Daoy (cell line): ENCODE measurements at places on chromosomes 3 and 15. TPM values are rescaled to one million over a fixed set of nuclear protein-coding genes. Genes with fewer than 3 reads are reported as not detected.

FBXO40 gene
- not detected in 2 replicates for total RNA-seq

COPG1 gene
- total RNA-seq: 215 and 218 TPM in 2 replicates

CHRFAM7A gene
- 8.4 and 17.5 TPM in 2 replicates for total RNA-seq

COL8A1 gene
- 4.7 and 5.2 TPM in 2 replicates for total RNA-seq

C2CD4B gene
- total RNA-seq: not detected in 2 replicates

- no peak for DNase-seq
These were observed 22.7 kb upstream of the IREB2 start for GRCh38 chr15:78415284-78415683.

DNA sequence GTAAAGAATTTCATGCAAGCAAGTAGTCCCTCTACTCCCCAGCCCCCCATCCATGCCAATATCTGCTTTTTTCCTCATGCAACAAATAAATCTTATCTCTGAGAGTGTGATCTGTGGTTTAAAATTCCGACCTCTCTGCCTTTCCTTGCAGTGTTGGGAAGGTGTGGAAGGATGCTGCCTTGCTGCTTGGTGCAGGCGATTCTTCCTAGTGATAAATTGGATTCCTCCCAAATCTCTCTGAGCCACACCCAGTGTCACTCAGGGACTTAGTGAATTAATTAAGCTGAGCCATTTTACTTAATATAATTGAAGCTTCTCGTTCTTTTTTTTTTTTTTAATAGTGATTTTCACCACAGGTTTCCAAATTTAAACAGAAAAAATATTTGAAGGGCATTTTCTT is 3.4 kb downstream of the GAP43 start:
- no peak for DNase-seq

- no peak for DNase-seq
These were observed 521.4 kb upstream of the TGFBR2 start for GRCh38 chr3:30084971-30085403.

DNA sequence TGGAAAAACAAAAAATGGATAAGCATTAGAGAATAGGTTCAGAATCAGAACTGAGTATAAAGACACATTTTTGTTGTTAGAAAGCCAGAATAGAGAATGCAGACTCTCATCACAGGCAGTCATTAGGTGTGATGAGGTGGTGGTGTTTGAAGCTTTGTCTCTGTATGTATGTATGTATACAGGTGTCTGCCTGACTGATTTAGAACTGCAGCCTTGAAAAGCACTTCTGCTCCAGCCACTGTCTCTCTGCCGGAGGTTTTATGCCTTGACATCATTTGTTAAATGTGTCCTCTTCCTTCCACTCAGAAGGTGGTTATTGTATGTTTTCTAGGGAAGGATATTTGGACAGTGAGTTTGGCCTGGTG is 80.7 kb upstream of the ZBED2 start:
- no peak for DNase-seq

- no peak for DNase-seq
These were observed 338.9 kb upstream of the GBE1 start for GRCh38 chr3:82100378-82100777.

DNA sequence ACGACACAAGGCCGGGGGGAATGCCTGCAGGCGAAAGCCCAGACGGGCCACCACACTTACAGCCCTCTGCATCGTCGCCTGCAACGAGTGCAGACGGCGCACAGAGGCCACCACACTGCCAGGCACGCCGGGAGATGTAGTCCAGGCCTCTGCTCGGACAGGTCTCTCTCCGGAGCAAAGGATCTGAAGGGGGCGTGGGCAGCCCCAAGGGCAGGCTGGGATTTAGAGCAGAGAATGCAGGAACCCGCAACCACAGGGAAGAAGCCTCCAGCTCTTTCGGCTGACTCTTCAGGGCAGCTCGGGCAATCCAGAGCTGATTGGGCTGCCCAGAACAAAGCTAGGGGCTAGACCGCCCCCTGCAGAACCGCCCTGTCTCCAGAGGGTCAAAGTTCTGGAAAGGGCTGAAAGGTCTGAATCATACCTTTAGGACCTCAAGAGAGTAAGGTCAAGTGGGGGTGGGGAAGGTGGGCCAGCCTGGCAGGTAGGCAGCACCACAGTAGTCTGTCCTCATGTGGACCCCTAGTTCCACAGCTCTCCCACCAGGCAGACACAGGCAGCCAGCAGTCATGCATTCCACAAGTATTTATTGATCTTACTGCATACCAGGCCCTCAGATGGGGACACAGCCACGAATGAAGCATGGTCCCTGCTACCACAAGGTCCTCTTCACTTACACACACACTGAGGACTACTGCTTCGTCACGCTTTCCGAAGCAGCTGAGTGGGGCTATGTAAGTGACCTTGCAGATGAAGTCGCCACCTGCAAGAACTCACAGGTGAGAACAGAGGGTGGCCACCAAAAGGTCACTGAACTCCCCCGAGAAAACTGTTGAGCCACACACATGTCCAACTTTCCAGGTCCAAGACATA is at the start of gene AMT:
Gene AMT, minus strand, starts transcription at position 95 of the 870 bp plus-strand sequence. Its CDS starts 23 bp downstream, at position 72.
- DNase-seq: no peak

GRCh38 chr3:10074666-10075065 is 33.4 kb downstream of the FANCD2OS start:
- no peak for DNase-seq

DNA sequence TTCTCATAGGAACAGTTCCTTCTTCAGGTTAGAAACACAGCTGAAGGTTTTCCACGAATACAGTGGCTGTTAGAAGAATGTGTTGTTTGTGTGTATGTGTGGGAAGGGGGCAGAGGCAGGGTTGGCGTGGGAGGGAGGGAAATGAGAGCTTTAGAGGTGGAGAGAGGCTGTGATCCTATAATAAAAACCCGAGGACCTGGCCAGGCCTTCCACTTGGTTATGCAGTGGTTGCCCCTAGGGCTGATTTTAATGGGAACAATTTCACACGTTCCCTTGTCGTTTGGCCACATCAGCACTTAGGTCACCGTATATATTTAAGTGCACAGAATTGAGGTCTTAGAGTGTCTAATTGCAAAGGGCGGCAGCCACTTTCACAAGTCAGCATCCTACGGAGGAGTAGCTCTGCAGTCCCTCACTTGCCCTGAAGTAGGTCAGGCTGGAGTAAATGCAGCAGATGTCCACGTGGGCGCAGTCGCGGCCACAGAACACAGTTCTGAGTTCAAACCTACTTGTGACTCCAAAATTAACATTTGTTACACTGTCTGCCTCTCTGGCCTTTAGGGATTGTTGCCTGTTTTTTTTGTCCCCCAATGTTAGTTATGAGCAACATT is 85.6 kb downstream of the PDCD6IP start:
- peak; percentile 20 for DNase-seq
